ENCODE measurements at places on chromosomes 13 and 19.

DNA sequence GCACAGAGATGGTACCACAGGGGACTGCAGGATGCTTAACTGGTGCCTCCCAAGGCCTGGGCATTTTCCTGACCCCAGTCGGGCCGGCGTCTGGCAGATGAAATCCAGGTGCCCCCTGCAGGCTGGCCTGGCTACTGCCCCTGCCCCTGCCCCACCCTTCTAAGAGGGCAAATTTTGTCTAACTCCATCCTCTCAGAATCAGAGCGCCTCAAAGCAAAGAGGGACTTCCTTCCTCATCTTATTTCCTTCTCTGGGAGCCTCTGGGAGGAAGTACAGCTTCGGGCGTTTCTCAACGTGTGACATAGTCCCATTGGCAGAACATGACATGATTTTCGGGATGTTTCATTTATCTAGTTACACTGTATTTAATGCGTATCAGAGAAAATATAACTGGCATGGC is 2.7 kb downstream of the PRKACA start:
- no peak for DNase-seq

GRCh38 chr13:110501188-110501587 is 60.3 kb downstream of the RAB20 start:
- no peak for DNase-seq

- DNase-seq = no peak
Observed at GRCh38 chr13:29935309-29935981, 85.0 kb upstream of the UBL3 start.

DNA sequence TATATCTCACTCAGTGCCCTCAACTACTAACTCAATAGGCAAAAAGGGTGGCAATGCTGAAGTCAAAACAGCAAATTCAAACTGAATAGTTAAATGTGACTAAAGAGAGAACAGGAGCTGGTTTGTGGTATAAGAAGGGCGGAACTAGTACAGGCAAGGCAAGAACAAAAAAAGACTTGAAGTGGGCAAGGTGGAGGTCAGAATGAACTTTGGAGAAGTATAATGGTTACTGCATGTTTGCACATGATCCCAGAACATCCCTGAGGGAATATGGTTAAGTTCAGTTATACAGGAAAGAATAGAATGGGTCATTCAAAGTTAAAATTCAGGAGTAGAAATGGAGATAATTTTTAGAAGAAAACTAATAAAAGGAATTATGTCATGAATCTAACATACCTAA is 85.5 kb downstream of the DIAPH3 start:
- no peak for DNase-seq

- DNase-seq = no peak
Observed at GRCh38 chr19:13071444-13072187, 31.0 kb downstream of the LYL1 start.

DNA sequence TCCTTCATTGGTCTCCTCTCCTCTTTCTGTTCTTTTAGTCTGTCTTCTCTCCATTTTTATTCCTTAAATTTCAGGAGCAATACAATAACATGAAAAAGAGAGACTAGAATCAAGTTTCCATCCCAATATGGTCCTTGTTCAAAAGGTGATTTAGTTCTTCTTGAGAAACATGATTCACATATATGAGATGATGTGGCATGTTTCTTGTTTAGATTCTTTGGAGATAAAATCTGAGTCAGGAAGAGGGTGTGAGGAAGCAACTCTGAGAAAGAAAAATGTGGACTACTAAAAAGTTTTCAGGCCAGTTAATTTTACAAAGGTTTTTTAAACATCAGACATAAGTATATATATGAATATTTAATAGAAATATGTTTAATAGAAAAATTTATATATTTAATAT is 231.4 kb downstream of the OXGR1 start:
- DNase-seq = no peak

GRCh38 chr13:42603571-42603970 is 29.6 kb downstream of the TNFSF11 start:
- DNase-seq = no peak

DNA sequence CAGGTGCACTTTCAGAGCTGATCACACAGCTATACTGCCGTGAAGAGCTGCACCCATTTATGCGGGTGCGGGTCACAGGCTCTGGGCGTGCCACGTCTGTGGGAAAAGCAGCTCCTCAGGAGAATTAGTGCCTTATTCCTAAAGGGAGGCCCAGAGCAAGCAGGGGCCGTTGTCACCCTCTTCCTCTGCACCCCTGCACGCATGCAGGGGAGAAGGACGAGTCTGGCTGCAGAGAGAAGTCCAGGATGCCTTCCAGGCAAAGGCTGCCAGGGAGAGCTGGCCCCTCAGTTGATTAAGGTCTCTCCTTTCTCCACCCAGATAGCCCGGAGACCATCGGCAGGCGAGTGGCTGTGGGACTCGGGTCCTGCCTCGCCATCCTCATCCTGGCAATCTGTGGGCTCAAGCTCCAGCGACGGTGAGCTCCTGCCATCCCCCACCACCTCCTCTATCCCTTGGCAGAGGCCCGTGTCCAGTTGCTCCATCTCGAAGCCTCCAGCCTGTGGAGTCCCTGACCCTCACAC is 3.1 kb upstream of the FFAR1 start:
- DNase-seq = no peak

- no peak for DNase-seq
Observed at GRCh38 chr13:82720986-82721385, 1161.3 kb downstream of the SLITRK1 start.

DNA sequence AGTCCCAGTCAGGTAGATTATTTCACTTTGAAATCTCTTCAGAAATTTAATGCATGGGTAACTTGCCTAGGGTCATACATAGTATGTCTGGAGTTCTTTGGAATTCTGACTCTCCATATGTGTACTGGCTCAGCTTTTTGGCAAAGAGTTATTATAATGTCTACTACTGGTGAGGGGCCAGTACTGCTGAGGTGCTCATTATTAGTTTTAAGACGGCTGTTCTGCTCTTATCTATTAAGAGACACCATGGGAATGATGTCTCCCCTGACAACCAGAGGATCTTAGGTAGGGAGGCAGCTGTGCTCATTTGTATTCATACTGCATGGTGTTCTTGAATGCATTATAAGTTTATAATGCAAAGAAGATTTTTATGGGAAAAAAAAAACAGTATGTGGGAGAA is 184.1 kb downstream of the RGCC start:
- no peak for DNase-seq

DNA sequence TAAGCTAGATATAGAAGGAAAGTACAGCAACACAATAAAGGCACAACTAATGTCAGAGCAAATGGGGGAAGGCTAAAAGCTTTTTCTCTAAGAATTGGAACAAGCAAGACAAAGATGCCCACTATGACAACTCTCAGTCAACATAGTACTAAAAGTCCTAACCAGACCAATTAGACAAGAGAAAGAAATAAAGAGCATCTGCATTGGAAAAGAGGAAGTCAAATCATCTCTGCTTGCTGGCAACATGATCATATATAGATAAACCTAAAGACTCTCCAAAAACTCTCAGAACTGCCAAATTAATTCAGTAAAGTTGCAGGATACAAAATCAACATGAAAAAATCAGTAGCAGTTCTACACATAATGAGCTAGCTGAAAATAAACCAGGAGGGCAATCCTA is 542.0 kb downstream of the DIAPH3 start:
- DNase-seq = no peak

DNA sequence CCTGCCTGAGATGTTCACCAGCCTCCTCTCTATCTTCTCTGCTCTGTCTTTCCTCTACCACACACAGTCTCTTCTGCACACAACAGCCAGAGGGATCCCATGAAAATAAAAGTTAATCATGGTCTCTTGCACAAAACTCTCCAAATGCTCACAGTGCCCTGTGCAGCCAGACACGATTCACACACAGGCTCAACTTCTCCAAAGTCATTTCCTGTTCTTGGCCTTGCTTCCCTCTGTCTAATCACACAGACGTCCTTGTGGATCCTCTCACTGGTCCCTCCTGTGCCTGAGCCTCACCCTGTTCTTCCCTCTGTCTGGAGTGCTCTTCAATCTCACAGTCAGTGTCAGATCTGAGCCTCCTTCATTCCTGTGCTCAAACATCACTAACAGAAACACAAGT is 7.8 kb downstream of the SIGLEC12 start:
- DNase-seq = no peak

- no peak for DNase-seq
Observed at GRCh38 chr13:66879988-66880387, 350.1 kb downstream of the PCDH9 start.

DNA sequence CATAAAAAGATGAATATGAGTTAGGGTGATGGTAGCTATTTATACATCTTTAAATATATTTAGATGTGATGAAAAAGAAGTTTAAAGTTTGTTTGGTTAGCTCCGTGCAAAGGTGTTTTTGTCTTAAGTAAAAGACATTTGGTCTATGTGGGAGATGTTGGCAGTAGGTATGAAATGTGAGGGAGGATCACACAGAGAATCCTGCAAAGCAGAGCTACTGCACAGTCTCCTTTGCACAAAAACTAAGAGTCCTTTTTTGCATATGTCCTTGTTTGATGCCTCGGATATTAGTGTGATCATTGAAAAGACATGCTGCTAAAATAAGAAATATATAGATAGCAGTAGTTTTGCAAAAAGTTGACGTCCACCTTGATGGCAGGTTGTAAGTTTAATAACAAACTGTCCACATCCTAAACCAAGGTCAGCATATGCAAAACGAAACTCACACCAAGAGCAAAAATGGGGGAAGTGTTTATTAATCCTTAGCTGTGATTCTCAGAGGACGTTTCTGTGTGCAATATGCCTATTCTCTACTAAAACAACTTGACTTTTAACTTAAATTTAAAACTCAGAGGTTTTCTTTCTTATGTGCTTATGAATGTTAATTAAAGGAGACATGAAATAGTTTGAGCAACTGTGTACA is 870.1 kb downstream of the PCDH9 start:
- no peak for DNase-seq

DNA sequence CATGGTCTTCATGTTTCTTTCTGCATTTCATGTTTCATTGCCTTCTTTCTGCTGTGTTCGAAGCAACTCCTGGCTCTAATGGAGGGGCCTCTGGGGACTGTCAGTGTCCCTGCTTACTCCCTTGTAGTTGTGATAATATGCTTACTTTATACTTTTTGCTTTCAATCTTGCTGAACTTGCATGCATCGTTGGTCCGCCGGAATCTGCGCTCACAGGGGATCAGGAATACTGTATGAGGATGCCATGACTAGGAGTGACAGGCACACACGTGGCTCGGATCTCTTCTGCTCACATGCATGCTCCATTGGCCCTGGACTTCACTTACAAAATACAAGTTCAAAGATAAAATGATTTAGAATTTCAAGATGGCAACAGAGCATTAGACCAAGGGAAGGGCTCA is 108.8 kb downstream of the SIPA1L3 start:
- DNase-seq = no peak

DNA sequence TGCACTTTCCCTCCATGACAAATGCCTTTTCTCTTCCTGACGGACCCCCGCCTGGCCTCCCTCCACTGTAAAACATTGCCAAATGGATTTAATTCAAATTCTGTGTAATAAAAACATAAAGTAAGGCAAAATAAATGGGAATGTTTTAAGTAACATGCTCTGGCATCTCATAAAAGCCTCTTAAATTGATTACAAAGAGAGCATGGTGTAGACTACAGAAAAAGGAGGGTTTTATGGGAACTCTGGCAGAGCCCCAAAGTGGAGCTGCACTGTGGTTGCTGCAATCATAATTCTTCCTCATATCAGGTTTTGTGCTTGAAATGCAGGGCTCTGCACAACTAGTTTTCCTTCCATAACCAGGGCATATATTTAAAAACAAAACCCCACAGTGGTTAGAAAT is 44.3 kb upstream of the SIAH3 start:
- DNase-seq = peak; percentile 49

GRCh38 chr13:53241891-53242348 is 213.3 kb downstream of the OLFM4 start:
- no peak for DNase-seq

- peak; percentile 70 for DNase-seq
Observed at GRCh38 chr13:33519561-33520467, 234.3 kb upstream of the STARD13 start.
